ENCODE measurements at places on chromosomes 5 and 9.

GRCh38 chr5:135013947-135014570 is 20.0 kb downstream of the PITX1 start:
- DNase-seq, result no peak

DNA sequence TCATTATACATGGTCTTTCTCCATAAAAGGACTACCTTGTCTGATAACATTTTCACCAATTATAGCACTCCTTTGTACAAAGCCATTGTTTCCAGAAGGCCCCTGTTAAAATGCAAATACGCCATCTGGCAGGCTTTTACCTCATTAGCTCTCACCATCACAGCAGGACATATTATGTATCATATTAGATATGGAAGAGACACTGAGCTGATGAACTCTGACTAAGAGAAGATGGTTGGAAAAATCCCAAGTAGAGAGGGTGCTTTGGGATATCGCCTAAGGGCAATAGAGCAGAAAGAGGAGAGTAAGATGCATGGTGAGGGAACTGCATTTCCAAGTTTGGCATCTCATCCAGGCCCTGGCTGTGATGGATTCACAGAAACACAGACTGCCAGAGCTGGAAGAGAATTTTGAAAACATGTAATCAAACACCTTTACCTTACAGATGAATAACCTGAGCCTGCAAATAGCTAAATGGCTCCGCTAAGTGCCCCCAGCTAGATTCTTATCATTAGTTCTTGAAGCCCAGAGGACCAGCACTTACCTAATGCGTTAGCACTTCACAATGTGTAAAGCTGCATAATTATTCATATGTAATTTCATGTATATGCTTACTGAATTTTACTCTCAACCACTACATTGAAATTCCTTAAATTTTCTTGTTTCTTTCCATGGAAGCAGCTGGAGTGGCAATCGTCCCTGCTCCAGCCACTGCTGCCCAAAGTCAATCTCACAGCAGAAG is 393.6 kb upstream of the IZUMO3 start:
- DNase-seq, result no peak

DNA sequence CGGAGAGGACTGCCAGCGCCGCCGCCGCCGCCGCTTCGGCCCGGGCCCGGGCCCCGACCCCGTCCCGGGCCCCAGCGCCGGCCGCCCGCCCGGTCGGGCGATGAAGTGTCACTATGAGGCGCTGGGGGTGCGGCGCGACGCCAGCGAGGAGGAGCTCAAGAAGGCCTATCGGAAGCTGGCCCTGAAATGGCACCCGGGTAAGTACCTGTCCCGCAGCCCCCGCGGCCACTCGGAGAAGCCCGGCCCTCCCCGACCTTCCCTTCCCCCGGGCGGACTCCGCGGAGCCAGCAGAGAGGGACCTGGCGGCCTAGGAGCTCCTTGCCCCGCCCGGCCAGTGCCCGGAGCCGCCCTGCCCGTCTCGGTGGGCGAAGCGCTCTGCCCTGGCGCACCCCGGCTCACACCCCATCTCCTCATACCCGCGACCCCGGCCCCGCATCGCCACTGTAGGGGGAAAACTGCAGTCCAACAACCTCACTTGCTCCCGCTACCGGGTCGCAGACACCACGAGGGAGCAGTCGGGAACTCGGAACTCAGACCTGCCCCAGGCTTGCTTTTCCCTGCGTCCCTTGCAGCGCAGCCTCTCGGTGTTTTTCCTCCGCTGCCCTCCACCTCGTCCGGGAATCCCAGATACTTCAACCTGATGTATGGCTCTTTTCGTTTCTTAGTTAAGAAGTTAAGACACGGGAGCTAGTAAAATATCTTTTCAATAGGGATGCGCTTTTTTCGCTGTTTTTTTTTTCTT is 532 bp downstream of the DNAJC21 start:
- DNase-seq, result peak; percentile 78

GRCh38 chr9:128552744-128553440 is 505 bp downstream of the SPTAN1 start:
- DNase-seq, result peak; percentile 38

DNA sequence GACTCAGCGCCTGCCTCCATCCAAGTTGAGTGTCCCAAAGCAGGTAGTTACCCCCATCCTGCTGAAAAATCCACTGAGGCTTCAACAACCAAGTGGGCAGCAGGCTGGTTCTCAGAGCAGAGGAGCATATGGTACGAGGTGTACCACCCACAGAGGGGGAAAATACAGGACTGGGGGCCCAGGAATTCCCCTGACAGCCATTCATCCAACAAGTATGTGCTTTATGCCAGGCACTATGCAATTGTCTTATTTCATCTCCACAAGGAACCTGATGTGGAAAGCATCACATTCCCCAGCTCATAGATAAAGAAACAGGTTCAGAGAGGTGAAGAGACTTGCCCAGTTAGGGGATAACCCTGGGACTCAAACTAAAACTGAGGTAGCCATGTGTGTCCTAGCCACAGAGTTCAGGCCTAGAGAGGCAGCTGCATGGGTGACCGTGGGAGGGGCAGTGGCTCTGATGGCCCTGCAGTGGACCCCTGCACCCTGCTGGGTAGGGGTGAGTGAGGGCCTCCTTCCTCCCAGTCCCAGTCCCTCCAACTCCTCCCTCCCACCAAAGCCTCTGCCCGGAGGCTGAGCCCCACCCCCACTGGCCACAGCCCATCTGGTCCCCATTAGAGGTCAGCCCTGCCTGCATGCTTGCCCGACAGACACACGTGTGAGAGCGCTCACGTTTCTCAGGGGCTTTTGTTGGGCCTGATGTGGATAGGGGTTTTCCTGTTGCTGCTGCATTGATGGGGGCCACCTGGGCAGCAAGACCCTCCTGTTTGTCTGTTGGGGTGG is 11.5 kb downstream of the PDLIM4 start:
- no peak for DNase-seq
